ENCODE measurements at places on chromosomes 3 and 15. TPM values are rescaled to one million over a fixed set of nuclear protein-coding genes. Genes with fewer than 3 reads are reported as not detected.

The DZIP3 gene
- polyA plus RNA-seq = 31.3 TPM

The STRA6 gene
- 10.7 TPM for polyA plus RNA-seq

The CPLX3 gene
- not detected for polyA plus RNA-seq

The LIPH gene
- polyA plus RNA-seq = 3.6 TPM

DNA sequence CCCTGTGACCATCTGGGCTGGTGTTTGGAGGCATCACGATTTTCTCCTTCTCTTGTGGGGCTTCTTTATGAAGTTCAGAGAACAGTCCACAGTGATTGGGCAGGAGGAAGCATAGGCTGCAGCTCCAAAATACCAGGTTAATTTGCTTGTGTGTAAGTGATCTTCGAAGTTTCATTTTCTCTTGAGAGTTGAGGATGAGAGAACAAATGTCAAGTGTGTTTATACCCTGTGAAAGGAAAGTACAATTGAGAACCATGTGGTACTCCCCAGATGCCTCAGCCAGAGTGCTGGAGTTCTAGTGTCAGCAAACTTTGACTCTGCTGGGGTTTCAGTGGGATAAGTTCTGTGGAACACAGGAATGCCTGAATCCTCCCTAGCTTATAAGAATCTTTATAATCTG lies 357.1 kb upstream of the CFAP20DC start:
- no peak for DNase-seq

DNA sequence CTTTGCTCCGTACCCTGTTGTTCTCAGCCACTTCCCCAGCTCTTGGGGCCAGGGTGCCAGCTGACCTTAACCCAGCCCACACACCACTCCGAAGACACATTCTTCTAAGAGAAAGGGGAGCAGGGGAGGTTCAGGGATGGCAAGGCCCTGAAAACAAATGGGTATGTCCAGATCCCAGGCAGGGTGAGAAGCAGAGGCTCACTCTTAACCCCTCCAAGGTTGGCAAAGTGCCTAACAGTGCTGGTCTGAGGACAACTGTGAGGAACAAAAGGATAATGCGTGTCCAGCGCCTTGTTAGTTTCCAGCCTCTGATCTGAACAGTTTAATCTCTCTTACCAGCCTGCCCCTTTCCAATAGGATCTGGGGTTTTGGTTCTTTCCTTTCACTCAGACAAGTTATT lies 1.5 kb downstream of the TMEM44 start:
- DNase-seq = no peak

- DNase-seq = no peak
These were observed 57.9 kb upstream of the SELENOK start for GRCh38 chr3:53949541-53949940.

- no peak for DNase-seq
These were observed 5.5 kb upstream of the KY start for GRCh38 chr3:134656211-134656800.

- peak; percentile 94 for DNase-seq
These were observed 9.7 kb downstream of the PLA2G4D start for GRCh38 chr15:42084465-42085235.

DNA sequence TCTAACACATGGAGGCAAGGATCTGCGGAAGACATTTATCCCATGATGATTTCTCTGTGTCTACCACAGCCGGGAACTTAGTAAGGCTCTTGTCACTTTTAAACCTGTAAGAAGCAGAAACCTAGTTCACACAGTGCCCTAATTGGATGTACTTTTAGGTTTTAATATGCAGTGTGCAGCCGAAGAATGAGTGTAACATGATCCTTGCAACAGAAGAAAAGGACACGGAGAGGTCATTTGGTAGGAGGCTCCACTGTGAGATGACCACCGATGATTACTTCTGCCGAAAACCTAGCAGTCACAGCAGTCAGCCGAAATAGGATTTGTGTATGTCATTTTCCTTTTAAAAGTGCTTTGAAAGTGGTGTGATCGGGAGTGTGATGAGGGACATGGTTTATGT lies 6.8 kb downstream of the CACNA1D start:
- DNase-seq = no peak

GRCh38 chr3:144259267-144259666 lies 287.6 kb downstream of the DIPK2A start:
- no peak for DNase-seq

- DNase-seq = no peak
These were observed 531.9 kb downstream of the AGBL1 start for GRCh38 chr15:86611417-86612040.

GRCh38 chr15:77942611-77943211 lies 134.8 kb downstream of the TBC1D2B start:
- DNase-seq = no peak

DNA sequence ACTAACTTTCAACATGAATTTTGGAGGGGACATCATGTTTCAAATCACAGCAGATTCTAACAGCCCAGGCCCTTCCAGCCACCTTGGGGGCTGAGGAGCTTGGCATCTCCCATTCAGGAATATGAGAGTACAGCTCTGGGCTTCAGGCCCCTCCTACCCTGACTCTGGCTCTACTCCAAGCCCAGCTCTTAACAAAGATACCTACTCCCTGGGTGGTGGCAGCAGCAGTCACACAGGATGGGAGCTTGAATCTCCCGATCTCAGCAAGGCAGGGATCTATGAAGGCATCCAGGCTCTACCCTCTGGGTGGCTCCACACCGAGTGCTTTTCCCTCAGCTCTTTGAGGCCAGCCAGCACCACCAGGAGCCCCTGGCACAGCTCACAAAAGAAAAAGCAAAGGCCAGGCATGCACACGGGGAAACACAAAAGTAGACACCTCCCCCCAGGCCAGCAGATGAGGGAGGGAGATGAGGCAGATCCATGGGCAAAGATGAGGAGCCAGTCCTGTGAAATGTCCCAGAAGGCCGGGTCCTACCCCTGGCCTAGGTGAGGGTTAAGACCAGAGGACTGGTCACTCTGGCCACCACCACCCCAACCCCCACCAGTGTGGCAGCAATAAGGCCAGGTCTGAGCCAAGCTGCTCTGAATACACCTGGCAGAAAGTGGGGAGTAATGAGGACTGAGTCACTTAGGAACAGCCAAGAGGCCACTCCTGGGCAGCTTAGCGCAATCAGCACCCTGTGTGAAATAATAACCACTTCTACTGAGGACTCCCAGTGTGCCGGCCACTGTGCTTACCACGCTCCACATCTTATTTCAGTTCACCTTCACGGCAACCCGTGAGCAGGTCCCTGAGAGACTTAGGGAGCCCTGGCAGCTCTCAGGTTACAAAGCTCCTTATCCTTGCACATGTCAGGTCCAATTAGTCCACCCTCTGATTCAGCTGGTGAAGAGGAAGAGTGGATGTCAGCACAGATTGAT lies 24.3 kb downstream of the PLA2G4F start:
- DNase-seq = no peak

- no peak for DNase-seq
These were observed 293.3 kb upstream of the TPM1 start for GRCh38 chr15:62749036-62749815.

GRCh38 chr15:51377038-51377786 lies 35.8 kb downstream of the GLDN start:
- DNase-seq = no peak

DNA sequence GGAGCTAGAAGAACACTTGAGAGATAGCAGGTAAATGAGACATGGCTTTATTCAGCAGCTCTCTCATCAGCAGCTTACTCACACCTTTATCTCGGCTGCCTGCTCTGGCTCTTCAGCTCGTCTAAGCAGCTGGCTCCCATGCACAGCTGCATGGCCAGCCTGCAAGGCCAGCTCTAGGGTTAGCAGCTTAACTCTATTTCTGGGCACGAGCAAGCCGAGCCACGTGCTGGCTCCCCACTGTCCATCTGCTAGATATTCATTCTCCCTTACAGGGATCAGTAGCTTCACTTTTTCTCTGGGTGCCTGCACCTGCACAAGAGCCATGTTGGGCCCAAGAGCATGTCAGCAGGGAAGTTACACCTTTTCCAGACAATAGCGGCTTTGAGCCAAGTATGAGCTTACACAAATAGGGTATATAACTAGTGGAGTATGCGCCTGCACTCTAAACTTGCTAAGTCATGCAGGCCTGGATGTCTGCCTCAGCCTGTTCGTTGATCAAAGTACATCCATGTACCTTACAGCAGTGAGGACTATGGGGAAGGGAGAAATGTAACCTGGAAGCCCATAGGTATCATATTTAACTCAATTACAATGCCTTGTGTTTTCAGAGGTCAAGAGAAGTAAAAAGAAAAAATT lies 174.9 kb upstream of the SNTN start:
- no peak for DNase-seq

Data from left lung (tissue), 14 donors.